NCI-H1092 treated with DMSO at 0.1 percent for 48 hours (cell line): ENCODE measurements at places on chromosomes 1 and 21.

- no peak for DNase-seq
These were observed 69.4 kb upstream of the MORC3 start for GRCh38 chr21:36250423-36251075.

GRCh38 chr1:24501371-24502064, 1.1 kb upstream of the RCAN3 start:
- DNase-seq: no peak

- peak; percentile 74 for DNase-seq
These were observed 14.9 kb upstream of the IFNLR1 start for GRCh38 chr1:24201941-24202440.

DNA sequence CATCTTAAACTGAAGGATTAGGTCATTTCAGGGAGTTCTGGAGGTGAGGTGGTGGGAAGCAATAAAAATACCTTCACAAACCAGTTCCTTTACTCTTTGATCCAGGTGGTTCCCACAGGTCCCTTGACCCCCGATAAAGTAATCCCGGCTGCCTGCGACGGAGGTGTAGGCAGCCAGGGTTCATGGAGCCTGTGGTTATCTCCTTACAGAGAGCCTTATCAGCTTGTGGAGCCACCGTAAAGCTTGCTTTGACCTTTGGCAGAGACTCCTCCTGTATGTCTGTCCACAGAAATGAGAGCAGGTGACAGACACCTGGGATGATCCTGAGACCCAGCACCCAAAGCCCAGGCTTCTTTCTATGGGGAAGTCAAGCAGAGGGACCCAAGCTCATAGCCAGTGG, 243.4 kb downstream of the KIF26B start:
- DNase-seq: no peak

DNA sequence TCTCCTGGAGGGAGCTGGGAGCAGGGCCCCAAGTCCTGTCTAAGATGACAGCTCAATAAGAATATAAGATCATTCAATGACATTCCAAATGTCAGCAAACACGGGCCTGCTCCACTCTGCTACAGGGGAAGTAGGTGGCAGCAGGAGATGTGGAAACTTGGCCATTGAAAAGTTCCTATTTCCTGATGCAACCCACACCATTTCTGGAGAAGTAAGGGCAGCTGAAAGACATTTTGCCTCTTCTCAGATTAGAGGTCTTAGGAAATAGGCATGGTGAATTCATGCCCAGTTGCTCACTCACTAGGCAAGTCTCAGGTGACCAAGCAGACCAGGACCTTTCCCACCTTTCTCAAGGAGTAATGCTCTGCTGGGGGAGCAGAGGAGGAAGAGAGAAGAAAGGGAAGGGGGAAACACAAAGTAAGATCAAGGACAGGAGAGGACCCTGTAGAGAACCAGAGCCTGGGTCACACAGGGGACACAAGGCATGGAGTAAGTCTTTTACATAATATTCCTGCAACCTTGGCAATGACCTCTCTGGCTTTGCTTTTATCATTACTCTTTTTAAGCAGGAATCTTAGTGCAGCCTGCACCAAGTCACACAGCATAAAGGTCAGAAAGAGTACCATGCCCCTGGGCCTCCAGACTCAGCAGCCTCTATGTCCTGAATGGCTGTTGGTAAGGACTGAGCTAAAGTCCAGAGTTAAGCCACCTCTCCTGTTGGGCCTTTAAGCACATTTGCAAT, 68.9 kb downstream of the DMAP1 start:
- no peak for DNase-seq

- DNase-seq: no peak
These were observed 45.3 kb downstream of the TIAM1 start for GRCh38 chr21:31298618-31299269.

DNA sequence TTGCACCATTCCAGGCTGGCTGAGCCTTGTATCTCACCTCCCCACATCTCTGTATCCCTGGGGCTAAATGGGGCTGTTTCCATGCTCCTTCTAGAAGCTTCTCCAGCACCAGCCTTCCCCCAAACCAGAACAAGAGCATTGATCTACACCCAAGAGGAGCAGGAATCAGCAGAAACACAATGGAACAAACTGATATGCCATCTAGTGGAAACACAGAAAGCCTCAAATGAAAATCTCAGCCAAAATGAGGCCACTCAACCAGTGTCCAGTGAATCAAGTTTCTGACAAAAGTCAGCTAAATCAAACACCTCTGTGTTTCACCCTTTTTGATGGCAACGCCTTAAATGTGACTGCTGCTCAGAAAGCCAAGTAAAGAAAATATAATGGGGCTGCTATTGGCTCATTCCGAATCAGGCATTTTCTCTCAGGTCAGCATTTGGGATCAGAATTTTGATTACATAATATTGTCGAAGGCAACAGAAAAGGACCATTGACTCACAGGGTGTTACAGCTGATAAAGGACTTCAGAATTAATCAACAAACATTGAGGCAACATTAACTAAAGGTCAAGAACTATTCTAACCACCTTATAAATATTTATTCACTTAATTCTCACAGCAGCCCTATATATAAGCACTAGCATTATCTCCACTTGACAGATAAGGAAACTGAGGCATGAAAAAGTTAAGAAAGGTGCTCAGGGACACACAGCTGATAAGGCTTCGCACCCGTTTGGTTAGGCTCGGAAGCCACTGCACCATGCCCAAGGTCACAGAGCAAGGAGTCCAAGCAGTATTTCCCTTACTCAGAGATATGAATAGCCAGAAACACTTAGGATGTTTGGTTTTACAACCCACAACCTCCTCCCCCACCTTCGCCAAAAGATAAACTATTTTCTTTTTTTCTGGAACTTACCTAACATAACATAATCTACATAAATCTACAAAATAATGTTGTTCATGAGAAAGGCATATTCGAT, 85.8 kb upstream of the KCNJ15 start:
- peak; percentile 8 for DNase-seq

- peak; percentile 50 for DNase-seq
These were observed 2.0 kb downstream of the CAMK2N1 start for GRCh38 chr1:20483833-20484518.

- DNase-seq: peak; percentile 55
These were observed 28.4 kb downstream of the SYT2 start for GRCh38 chr1:202681736-202682420.

GRCh38 chr1:9842781-9843575, 19.2 kb upstream of the CLSTN1 start:
- DNase-seq: peak; percentile 66

- DNase-seq: peak; percentile 83
These were observed 5.9 kb downstream of the RFX5 start for GRCh38 chr1:151340870-151341754.

GRCh38 chr1:21924503-21925005, 12.6 kb downstream of the HSPG2 start:
- DNase-seq: no peak

DNA sequence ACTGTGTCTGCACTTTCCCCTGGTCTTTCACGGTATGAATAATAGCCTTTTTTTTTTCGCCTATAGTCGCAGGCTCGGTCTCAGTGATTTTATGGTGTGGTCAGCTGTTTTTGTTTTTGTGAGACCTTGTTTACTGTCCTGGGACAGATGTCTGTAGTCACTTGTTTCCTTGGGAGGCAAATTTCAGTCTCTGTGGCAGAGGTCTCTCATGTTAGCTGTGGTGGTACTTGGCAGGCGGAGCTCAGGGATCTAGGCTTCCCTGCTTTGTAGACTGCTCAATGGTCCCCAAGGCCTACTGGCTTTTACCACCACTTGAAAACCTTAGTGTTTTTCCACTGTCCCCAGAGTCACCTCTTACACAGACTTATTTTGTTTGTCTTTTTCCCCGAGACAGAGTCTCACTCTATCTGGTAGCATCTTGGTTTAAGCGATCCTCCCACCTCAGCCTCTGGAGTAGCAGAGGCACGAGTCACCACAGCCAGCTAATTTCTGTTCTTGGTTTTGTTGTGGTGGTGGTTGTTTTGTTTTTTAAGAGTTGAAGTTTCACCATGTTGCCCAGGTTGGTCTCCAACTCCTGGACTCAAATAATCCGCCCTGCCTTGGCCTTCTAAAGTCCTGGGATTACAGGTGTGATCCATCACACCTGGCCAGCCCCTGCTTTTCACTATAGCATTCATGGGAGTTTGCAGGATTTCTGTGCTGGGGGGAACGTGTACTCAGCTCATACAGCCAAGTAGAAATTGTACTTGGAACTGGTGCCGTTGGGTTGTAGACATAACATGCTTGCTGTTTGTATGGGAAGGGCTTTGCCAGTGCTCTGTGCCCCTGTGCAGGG, 10.3 kb downstream of the RNU1-2 start:
- DNase-seq: no peak

- no peak for DNase-seq
These were observed 75.0 kb downstream of the PBX1 start for GRCh38 chr1:164633997-164634396.

GRCh38 chr21:17900990-17901385, 81.8 kb upstream of the C21orf91 start:
- DNase-seq: no peak

DNA sequence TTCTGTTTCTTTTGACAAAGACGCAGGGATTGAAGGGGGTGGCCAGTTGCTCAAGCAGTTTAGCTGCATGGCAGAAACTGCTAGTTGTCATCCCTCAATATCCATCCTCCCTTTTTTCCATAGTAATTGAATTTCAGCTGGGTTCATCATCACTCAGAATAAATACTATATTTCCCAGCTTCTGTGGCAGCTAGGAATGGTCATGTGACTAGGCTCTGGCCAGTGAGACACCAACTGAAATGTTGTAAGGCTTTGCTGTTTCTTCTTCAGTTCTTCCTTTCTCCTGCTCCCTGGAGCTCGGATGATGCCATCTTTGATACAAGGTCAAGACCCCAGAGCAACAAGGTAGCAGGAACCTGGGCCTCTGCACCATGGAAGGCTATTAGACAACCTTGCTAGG, 61.0 kb downstream of the TMCO4 start:
- no peak for DNase-seq

DNA sequence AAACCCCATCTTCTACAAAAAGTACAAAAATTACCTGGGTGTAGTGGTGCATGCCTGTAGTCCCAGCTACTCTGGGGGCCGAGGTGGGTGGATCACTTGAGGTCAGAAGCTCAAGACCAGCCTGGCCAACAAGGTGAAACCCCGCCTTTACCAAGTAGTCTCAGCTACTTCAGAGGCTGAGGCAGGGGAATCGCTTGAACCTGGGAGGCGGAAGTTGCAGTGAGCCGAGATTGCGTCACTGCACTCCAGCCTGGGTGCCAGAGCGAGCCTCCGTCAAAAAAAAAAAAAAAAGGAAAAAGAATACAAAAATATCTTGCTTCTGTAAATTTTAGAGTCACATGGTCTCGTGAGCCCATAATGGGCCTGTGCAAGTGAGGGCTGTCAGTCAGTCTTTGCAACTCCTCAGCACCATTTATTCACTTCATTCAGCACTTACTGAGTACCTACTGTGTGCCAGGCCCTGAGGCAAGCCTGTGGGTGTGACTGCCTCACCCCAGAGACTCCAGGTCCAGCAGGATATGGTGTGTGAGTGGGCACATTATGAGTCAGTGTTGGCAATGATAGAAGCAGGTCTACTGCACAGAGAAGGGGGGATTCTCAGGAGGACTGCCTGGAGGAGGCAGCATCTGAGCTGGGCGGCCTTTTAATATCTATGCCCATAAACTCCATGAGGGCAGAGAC, 46.8 kb upstream of the TARDBP start:
- no peak for DNase-seq

GRCh38 chr21:18985584-18985983, 582.0 kb upstream of the TMPRSS15 start:
- no peak for DNase-seq

DNA sequence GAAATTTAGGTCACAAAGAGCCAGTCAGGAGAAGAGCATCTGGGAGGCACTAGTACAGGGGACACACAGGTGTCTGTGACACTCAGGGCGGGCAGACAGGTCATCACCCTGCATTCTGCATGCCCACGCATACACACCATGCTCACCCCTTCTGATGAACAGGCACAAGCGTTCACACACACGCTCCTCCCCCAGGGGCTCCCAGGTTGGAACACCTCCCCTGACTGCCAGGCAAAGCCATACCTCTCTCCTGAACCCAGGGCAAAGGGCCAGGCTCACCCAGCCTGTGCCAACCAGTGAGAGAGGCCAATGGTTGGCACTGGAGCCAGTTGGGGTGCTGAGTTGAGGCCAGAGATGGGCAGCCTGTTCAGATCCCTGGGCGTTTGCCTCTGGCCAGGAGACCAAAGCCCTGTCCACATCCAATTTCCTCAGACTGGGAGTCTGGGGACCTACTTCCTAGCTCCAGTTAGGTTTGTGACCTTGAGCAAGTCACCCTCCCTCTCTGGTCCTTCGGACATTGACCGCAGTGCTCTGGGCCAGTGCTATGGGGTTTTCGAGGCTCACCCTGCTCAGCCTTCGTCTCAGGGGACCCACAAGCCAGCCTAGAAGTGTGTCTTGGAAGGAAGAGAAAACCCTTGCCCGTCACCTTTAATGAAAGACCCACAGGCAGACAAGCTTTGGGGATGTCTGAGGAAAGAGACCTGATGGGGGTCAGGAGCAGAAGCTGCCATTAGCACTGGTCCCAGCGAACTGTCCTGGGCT, 5.8 kb upstream of the LAD1 start:
- no peak for DNase-seq

GRCh38 chr1:163076044-163076443, 6.9 kb downstream of the RGS4 start:
- no peak for DNase-seq

GRCh38 chr1:79760531-79760930, 754.0 kb upstream of the ADGRL4 start:
- no peak for DNase-seq

DNA sequence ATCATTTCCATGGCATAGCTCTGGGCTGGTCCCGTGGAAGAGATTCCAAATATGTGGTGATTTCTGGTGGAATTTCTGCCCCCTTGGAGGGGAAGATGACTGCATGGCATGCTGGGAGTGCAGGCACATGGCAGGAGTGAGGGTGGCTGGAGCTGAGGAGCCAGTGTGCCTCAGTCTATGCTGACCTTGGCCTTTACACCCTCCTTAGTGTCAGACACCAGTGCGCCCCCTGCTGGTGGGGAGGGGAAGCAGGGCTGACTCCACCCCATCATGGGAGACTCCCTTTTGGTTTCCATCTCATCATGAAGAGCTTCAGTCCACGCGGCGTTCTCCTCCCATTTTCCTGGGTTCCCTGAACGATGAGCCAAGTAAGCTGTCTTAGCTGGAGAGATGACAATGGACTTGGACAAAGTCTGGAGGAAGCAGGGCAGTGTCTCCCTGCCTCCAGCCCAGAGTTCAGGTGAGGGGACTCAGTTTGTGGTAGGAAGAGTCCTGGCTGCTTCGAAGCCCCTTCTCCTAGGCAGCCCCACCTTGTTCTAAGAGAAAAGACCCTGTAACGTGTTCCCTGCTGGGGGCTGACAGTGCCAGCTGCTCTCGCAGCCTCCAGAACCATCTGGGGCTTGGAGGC, 10.3 kb downstream of the ALX3 start:
- no peak for DNase-seq
